ENCODE measurements at places on chromosomes 13 and 19.
A peak's percentile ranks its signal among the peaks of the same experiment; 100 is the strongest.

DNA sequence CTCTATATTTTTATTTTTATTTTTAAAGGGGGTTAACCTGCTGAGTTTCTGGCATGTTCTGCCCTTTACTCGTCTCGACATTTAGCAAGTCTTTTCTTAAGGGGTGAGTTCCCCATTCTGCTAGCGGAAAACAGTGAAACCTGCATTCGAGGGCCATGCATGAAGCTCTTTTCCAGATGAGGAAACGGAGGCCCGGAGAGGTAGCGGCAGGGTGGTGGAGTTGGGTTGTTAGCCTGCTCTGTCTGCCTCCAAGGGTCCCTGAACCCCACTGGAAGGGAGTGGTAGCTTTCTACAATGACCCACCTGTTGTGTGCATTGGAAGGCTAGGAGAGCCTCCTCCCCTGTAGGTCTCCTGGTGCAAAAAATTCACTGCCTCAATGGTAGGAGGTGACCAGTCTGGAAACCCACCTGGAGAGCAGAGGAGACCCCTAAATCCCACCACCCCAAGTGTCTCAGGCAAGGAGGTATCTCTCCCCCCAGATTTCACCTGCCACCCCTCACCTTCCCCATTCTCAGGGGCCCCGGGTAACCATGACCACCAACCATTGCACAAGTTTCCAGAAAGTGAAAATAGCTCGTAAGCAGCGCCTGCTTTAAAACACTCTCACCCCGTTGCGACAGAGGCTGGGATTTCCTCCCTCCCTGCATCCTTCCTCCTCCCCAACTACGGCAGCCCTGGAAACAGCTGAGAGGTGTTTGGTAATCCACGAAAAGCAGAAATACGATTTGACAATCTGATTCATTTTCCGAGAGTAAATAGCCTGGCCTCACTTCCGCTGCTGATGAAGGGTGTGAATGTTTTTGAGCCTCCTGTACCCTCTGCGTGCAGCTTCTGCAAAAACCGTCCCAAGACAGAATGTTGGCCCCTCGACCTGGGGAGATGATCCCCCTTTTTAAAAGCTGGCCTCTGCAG is 3.5 kb downstream of the KLF2 start:
- peak; percentile 71 for DNase-seq

DNA sequence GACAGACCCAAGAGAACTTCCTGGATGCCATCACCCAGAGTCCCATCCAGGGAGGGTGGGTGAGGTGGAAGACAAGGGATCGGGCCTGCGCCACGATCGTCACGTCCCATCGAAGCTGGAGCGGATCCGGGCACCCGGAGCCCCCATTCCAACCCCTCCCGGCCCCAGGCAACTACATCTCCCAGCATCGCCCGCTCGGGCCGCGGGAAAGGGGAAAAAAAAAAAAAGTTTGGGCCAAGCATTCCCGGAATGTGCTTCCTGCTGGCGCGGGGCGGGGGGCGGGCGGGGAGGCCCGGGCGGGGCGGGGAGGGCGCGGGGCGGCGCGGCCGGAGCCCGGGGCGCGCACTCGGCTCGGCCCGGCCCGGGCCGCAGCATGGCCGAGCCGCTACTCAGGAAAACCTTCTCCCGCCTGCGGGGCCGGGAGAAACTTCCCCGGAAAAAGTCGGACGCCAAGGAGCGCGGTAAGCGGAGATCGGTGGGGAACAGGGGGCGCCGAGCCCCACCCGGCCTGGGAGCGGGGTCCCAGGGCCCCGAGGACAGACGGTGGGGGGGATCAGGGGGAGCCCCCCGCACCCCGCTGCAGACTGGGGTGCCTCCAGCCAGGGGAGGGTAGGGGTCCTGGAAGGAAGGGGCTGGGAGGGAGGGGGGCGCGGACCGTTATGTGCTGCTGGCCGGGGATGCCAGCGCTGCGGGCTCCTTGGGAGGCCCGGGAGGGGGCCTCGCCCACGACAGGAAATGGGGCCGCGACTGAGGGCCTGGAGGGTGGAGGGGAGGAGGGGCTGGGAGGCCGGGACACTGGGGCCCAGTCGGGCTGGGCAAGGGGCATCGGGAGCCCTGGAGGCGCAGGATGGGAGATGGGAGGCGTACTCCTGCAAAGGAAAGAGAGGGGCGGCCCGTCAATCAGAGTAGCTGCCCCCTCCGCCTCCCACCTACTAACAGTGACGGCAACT is at the start of gene SYDE1:
SYDE1 (plus strand) TSS at position 341 of the 950 bp plus-strand sequence; CDS start at position 374, 33 bp downstream.
- DNase-seq = peak; percentile 87

GRCh38 chr13:112828082-112828699 is 138.4 kb downstream of the ATP11A start:
- no peak for DNase-seq

- DNase-seq = no peak
Measured at GRCh38 chr13:97367016-97367822, 66.8 kb upstream of the RAP2A start.

DNA sequence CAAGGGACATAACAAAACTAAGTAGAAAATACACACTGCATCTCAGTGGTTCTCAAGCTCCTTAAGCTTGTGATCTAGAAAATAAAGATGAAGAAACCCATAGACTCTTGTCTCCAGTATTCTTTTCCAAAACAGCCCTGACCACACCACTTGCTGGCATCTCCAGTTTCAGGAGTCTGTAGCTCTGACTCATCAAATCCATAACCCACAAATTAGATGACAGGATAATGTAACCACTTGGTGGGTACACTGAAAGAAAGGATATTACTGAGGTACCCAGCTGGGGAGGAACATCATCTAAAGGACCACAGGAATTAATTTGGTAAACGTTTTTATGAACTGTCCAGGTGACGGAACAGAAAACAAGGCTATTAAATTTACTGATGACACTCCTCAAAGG is 214.7 kb downstream of the VWA8 start:
- DNase-seq = no peak

- DNase-seq = no peak
Measured at GRCh38 chr19:7988307-7988706, 17.1 kb downstream of the ELAVL1 start.

GRCh38 chr13:76638882-76639281 is 247.3 kb downstream of the KCTD12 start:
- no peak for DNase-seq

GRCh38 chr13:36130552-36131221 is 495 bp downstream of the DCLK1 start:
- DNase-seq = peak; percentile 49

DNA sequence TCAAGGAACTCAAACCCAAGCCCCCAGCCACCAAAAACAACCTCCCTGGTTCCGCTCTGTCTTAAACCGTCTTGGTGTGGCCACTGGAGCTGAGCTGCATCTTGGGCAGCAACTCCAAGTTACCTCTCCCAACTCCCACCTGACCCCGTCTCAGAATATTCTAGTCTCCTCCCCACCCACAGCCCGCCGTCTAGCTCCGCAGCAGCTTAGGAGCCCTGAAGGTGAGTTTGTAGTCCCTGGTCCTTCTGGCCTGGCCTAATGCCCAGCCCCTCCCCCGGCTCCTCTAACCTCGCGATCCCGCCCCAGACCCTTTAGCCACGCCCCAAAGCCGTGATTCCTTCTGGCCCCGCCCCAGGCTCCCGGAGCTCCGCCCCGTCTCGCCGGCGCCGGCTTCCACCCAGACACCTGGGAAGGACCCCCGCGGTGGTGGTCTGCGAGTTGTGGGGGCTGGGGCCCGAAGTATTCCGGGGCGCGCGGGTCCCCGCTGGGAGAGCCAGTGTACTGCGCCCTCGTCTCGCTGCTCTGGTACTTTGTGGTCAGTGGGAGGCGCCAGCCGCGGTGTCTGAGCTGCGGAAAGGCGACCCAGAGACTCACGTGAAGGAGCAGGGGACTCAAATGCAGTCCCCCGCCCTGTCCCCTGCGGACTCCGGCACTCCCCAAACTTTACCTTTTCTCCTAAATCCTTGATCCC is 2.5 kb upstream of the LHB start:
- DNase-seq = peak; percentile 43

GRCh38 chr13:43388282-43389034 is 365.1 kb downstream of the DNAJC15 start:
- no peak for DNase-seq

DNA sequence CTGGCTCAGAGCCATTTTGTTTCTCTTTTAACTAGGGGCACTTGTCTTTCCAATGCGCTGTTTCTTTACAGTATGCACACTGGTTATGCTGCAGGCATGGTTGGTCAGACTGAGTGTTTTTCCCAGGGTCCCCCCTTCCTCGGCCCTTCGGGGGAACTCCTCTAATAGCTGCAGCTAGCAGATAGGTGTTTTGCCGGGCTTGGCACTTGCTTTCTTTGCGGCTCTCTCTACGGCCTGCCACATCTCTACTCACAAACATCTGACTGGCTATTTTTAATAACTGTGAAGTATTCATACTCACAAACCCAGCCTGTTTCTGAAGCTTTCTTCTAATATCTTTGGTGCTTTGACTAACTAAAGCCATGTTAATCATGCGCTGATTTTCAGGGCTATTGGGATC is 89.4 kb downstream of the SLC25A15 start:
- no peak for DNase-seq

- no peak for DNase-seq
Measured at GRCh38 chr13:113558461-113558860, 26.1 kb upstream of the TFDP1 start.

GRCh38 chr19:16361254-16361653 is 36.6 kb downstream of the KLF2 start:
- DNase-seq = no peak

DNA sequence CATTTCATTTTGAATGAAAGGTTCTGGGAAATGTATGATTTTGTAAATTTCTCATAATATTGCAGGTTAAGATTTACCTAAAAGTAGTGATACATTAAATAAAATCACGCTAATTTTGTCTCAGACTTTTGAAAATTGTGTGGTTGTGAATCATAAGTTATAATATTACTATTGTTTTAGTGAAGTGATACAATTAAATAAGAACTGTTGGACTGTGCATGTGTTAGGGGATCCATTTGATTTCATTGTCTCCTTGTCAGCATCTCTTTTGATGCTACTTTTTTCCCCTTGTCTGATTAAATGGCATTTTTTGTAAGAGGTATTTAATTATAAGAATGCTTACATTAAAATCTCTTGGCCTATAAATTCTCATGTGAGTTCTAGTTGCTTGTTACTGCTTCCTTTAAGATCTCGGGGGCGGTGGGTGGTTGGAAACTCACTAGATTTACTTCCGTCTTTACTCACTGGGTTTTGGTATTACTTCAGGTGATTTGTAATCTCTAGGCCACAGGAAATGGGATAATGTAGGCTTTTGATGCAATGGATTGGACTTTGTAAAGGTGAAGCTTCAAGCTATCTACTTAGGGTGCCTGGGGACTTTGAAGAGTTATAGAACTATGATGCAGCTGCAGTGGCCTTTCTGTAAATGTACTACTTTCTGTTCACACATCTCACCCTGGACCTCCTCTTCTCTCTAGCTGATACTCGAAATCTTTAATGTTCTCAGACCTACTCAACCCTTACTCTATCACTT is 66.5 kb downstream of the PAN3 start:
- DNase-seq = no peak

DNA sequence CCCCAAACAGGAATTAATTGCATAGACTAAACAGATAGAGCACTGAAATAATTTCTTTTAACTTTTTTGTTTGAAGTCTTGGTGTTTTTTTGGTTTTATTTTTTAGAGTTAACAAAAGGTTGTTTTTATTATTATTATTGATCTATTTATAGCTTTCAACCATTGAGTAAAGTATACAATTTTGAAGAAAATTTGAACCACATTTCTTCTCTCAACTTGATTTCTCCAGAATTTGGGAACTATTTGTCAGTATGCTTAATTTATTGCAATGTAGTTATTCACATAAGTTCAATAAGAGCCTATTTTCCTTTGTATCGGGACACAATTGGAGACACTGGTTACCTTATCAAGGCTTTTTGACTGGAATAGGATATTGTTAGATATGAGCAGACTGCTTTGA is 1045.6 kb upstream of the PCDH9 start:
- DNase-seq = no peak

- peak; percentile 44 for DNase-seq
Measured at GRCh38 chr13:59391696-59392095, 772.0 kb downstream of the DIAPH3 start.

DNA sequence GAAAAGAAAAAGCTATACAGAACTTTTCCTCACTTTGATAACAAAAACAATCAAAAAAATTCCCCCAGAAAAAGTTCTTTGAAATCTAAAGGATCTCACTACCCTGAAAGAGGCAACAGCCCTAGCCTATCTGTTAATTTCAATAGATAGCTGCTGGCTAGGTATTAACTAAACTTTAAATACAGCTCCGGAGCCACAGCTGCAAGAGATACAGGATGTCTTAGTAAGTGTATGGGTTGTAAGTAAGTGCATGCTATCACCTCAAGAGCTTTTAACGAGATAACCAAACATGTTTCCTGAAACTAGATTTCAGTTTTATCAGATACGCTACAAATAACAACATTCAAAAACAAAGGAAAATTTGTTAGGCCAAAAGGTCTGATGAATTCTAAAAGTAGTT is 148.4 kb downstream of the KLF12 start:
- DNase-seq = no peak

- DNase-seq = no peak
Measured at GRCh38 chr19:49094505-49095482, 9.5 kb downstream of the SNRNP70 start.

- DNase-seq = peak; percentile 55
Measured at GRCh38 chr13:97574926-97575325, 141.0 kb downstream of the RAP2A start.

DNA sequence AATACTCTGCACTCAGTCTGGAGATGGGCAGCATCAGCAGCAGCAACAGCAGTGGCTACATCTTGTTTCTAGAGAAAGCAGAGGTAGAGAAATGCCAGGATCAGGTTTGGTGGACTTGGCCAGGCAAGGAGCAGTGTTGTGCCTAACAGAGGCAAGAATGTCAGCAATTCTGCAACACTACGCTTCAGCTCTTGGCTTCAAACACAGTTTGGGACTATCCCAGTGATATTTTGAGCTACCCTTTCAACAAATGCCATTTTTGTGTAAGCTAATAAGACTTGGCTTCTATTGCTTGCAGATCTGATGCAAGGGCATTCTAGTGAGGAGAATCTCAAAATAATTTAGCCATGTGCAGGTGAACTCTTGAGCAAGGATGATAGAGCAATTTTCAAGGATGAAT is 271.3 kb downstream of the PCDH20 start:
- DNase-seq = no peak

DNA sequence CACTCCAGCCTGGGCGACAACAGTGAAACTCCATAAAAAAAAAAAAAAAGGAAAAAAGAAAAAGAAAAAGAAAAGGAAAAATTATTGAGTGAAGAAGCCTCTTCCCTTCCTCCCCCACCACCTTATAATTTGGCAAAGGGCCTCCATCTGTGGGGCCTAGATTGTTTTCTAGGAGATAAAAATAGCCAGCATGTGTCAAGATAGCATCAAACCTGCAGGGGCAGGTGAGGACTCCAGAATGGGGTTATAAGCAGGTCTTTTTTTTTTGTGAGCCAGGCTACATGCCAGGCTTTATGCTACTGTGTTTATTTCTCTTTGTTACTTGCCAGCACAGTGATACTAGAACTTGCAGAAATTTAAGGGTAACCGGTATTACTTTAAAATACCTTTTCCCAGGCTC is 11.7 kb upstream of the TRIM13 start:
- no peak for DNase-seq

- peak; percentile 77 for DNase-seq
Measured at GRCh38 chr13:97921176-97921816, 32.2 kb upstream of the IPO5 start.

- no peak for DNase-seq
Measured at GRCh38 chr19:45451850-45452387, 15.9 kb upstream of the FOSB start.

All from right hindlimb (tissue), 1 donor.